Fibroblast of skin of right biceps (primary cell): ENCODE measurements at places on chromosomes 4 and X.

DNA sequence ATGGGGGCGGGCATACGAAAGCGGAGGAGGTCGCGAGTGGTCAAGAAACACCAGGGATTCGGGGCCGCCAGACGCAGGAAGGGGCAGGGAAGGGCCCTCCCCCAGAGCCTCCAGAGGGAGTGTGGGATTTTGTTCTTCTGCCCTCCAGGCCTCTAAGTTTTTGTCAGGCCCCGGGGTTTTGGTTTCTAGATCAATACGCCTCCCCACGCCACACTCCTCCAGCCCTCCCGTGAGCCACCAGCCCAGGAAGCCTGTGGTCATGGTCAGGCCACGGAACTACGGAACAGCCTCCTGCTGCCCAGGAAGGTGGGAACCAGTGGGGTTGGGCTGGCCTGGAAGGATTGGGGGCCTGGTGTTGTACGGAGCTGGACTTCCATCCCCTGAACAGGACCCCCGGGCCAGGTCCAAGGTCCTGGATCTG, 38.4 kb downstream of the CPLX1 start:
- DNase-seq, result no peak

- DNase-seq, result no peak
Observed at GRCh38 chr4:3520796-3521600, 11.2 kb downstream of the LRPAP1 start.

GRCh38 chr4:26455571-26455970, 34.7 kb downstream of the CCKAR start:
- no peak for DNase-seq

DNA sequence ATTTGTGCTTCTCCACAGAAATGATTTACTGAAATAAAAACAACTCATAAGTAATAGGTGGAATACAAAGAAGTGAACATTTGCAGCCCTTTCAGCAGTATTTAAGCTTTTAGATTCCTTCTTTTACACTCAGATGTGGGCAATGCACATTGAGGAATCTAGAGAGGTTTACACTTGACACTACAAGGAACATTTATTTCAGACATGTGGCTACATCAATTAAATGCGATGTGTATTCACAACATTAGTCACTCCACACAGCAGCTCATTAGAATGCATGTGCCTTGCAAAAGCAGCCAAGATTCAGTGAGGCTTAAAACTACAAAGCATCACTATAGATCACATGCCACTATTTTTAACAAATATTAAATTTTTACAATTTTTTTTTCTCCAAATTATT, 480.7 kb downstream of the INPP4B start:
- DNase-seq, result peak; percentile 57

DNA sequence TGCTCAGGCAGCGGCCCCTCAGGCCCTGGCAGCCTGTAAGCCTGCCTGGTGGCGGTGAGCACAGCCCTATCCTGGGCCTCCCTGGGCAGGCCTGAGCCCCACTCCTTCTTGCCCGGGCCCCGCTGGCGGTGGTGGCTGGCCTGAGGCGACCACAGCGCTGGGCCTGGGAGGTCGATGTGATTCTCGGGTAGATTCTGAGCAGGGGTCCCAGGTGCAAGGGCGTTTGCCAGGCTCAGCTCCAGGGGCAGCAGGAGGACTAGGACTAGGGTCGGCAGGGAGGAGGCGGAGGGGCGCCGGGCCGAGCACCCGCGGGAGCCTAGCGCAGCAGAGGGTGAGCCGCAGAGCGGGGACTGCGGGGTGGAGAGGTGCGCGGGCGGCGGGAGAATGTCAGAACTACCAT, 17.0 kb downstream of the FAM9A start:
- DNase-seq, result no peak

GRCh38 chrX:63652086-63652765, 132.8 kb downstream of the ARHGEF9 start:
- DNase-seq, result peak; percentile 76

GRCh38 chr4:623914-624566, 1.3 kb upstream of the PDE6B start:
- DNase-seq, result no peak

DNA sequence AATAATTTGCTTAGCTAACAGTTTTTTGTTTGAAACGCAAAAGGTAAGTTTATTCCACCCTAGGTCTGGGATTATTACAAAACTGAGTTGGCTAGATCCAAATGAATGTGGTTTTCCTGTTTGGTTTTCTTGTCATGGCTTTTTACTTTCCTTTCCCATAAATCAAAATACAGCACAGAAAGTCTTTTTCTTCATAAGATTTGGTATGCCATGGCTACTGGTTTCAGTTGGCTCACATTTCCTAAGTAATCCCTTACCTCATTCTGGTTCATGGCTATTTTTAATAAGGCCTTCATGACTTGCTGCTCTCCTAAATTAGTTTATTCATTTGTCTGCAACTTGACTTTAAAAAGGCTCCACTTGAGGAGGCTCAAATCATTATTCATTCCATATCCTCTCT, 12.9 kb upstream of the PAK3 start:
- peak; percentile 4 for DNase-seq

DNA sequence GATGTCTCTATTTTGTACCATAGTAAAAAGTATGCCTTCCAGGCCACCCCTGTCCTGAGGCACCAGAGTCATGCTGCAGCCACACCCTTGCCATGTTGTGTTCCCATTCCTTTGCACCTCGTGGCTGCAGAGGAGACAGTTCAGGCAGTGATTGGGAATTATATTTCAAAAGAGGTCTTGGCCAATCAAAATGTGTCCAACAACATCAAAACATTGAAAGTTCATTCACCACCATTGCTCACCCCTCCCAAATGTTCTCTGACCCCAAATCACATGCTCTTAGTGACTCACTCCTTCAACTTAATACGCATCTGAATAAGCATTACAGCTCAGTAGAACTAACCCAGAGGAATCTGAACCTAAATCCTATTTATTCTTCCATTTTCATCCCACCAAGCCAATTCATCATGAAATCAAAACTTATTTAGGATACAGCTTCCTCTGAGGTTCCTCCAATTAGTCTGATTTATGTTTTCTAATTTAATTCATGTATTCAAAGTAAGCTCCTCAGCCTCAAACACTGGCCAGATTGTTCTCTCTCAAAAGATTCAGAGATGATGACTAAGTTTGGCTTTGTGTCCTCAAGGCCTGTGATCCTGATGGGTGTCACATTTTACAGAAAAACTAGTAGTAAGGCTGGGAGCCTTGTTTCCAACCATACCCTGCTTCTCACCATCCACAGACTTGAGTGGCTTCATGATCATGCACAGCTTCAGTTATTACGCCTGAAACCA, 323.2 kb upstream of the INTU start:
- peak; percentile 10 for DNase-seq

DNA sequence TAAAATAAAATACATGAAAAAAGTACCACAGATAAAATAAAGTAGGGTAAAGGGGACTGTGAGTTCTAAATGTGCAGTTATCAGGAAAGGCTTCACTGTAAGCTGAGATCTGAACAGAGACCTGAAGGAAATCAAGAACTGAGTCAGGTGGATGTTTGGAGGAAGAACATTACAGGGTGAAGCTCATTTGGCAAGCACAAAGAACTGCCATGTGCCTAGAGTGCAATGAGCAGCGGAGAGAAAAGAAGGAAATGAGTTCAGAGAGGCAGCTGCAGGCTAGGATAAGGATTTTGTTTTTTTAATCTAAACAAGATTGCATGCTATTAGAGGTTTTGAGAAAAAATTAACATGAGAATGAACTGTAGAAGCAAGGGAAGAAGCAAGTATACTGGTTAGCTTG, 373.1 kb downstream of the STPG2 start:
- DNase-seq, result no peak

GRCh38 chr4:169823685-169824084, 65.9 kb upstream of the HPF1 start:
- peak; percentile 64 for DNase-seq

- no peak for DNase-seq
Observed at GRCh38 chr4:111014537-111014936, 391.7 kb upstream of the PITX2 start.

DNA sequence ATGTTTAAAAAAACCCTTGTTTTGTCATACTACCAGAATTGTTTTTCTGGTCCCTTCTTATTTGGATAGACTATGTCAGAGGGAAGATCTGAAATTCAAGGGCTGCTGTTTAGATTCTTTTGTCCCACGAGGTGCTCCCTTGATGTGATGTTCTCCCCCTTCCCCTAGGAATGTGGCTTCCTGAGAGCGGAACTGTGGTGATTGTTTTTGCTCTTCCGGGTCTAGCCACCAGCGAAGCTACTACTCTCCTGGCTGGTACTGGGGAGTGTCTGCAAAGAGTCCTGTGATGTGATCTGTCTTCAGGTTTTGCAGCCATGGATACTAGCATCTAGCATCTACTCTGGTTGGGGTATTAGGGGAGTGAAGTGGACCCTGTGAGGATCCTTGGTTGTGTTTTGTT, 271.1 kb downstream of the DCAF12L2 start:
- DNase-seq, result no peak

DNA sequence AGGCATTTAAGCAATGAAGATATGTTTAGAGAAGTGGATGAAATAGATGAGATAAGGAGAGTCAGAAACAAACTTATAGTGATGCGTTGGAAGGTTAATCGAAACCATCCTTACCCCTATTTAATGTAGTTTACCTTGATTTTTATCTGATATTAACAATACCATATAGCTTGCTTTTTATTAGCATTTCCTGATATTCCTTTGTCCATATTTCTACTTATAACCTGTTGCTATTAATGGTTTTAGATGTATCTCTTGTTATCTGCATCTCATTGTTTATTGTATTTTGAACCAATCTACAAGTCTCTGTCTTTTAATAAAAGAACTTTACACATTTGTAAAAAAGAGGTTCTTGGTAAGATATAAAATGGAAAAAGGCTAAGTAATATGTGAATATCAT, 1.6 kb downstream of the TCEAL9 start:
- no peak for DNase-seq

DNA sequence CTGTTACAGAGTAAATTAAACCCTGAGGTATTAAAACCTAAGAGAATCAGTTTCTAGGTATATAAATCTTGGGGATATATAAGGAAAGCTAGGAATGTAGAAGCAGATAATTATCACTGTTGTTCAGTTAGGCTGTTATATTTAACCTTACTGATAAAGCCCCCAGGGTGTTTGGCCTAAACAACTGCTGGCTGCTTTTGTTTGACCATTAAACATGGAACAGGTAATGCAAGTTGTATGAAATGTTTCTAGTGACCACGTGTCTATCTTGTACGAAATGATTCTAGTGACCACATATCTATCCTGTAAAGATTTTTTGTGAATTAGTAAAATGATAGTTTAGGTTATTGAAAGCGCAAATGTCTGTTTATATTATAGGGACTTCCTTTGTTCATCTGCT, 52.6 kb downstream of the SGMS2 start:
- no peak for DNase-seq

- peak; percentile 24 for DNase-seq
Observed at GRCh38 chr4:140059159-140059558, 94.8 kb downstream of the MAML3 start.

- DNase-seq, result peak; percentile 76
Observed at GRCh38 chr4:25879991-25880651, 17.3 kb upstream of the SEL1L3 start.

DNA sequence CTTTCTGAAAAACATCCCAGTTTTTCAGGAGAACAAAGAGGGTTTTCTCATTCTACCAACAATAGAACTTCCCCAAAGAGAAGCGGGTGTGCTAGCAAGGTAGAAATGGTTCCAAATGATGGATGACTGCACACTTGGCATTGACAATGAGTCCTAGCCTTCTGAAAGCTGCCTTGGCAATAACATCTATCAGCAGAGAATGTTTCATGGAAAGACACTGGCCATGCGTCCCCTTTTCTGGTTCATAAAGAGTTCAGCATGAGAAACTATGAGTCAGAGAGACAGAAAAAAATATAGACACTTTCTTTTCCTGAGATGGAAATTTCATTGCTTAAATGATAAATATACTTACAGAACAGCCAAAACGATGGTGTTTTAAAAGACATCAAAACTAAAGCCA, 236.9 kb upstream of the PRKX start:
- DNase-seq, result no peak

DNA sequence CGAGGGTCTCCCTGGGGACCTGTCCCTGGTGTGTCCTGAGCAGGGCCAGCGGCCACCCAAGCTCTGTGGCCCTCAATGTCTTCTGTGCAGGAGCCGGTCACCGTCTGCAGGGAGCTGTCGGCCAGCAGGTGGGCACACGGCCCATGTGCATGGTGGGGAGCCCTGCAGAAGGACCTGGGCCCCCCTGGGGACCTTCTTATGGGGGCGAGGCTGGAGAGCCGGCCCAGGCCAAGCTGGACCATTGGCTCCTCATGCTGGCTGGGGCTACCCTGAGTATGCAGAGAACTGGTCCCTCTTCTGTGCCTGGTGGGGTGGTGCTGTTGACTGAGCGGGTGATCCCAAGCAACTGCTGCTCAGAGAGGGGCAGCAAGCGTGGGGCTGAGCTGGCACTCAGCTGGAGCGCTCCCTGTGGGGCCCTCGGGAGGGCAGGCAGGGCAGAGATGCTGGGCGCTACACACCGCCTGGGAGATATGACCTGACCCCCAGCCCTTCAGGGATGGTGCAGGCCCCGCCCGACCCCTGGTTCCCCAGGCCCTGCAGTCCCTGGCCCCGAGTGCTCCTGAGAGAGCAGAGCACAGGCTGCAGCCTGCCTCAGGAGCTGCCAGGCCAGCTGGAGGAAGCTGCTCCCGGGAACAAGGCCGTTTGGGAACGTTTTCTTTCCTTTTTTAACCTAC, 14.8 kb downstream of the NAT8L start:
- DNase-seq, result no peak

- no peak for DNase-seq
Observed at GRCh38 chrX:131264665-131265064, 24.4 kb downstream of the IGSF1 start.

- DNase-seq, result no peak
Observed at GRCh38 chrX:123331859-123332258, 147.8 kb downstream of the GRIA3 start.
